Sigmoid colon (tissue), 7 donors: ENCODE measurements at places on chromosomes 3 and 15. TPM values are rescaled to one million over a fixed set of nuclear protein-coding genes. Genes with fewer than 3 reads are reported as not detected.

GRCh38 chr3:87674397-87675161, 384.2 kb downstream of the CGGBP1 start:
- DNase-seq = no peak
- no peaks in the 10 kb centered on the region for H3K4me1 ChIP-seq
- no peak overlapping the region for H3K4me3 ChIP-seq
- H3K27ac ChIP-seq = no peak overlapping the region
- H3K36me3 ChIP-seq = no peaks in the 10 kb centered on the region

- H3K36me3 ChIP-seq = peaks cover 13% of the 10 kb centered on the region
- DNase-seq = no peak
- no peak overlapping the region for H3K4me3 ChIP-seq
Observed at GRCh38 chr15:75446151-75446550, 5.3 kb downstream of the SIN3A start.

DNA sequence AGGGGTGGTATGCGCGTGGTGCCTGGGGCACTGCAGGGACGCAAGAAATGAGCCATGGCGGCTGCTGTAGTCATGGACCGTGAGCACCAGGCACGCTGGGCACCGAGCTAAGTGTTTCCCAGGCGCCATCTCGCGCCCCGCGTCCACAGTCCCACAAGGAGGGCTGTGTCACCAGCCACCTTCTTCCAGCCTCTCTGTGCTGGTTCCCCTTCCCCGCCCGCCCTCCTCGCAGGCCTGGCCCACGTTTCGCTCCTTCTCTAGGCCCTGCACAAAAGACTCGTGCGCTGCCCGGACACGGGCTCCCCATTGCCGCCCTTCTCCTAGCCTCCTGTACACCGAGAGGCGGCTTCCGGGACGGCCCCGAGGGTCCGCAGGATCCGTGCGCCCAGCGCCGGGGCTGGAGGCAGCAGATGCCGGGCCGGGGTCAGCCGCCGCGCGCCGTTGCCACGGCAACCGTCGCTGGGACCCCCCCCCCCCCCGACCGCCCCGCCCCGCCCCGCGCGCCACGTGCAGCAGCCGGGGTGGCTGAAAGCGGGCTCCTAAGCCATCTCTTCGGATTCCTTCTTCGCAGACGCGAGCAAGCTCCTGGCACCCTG, 113.4 kb downstream of the SRGAP3 start:
- H3K4me3 ChIP-seq = peak overlapping the region; percentile 51
- no peak for DNase-seq
- peaks cover 13% of the 10 kb centered on the region for H3K4me1 ChIP-seq
- no peak overlapping the region for H3K27ac ChIP-seq
- peaks cover 6% of the 10 kb centered on the region for H3K27me3 ChIP-seq

- no peaks in the 10 kb centered on the region for H3K36me3 ChIP-seq
- no peak overlapping the region for H3K27ac ChIP-seq
- DNase-seq = no peak
- H3K4me3 ChIP-seq = no peak overlapping the region
- peaks cover 13% of the 10 kb centered on the region for H3K4me1 ChIP-seq
Observed at GRCh38 chr3:33360136-33360825, 79.9 kb downstream of the UBP1 start.

DNA sequence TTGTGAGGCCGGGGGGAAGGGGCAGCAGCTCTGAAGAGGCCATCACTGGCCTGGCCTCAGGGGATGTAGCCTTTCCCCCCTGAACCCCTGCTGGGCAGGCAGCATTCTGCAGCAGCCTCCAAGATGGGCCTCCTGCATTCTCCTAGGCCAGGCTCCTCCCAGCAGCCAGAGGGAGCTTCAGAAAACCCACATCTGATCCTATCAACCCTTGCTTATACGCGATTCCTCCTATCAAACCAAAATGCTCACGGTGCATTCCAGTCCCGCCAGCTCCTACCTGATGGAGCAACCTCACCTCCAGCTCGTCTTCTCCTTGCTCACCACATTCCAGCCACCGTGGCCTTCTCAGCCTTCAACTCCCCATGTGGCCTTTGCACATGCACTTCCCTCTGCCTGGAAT, 85.7 kb downstream of the MEGF11 start:
- H3K4me3 ChIP-seq = no peak overlapping the region
- H3K27ac ChIP-seq = no peak overlapping the region
- no peak for DNase-seq
- no peaks in the 10 kb centered on the region for H3K36me3 ChIP-seq
- H3K27me3 ChIP-seq = peaks cover 5% of the 10 kb centered on the region

DNA sequence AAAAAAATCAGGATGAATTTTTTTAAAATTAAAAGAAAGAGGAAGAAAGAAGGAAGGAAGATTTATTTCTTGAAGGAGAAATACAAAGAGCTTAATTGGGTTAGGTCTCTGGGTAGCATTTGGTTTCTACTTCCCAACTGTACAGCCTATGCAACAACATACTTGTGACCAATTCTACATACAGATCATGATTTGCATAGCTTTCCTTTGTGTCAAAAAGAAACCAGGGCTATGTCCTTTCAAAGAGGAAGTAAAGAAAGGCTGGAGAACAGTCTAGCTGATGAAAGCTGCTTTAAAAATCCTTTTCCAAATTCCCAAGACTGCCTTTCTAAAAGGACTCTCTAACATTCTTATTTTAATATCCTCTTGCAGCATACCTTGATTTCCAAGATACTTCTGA, 6.1 kb upstream of the HGD start:
- no peaks in the 10 kb centered on the region for H3K4me1 ChIP-seq
- H3K36me3 ChIP-seq = peaks cover 9% of the 10 kb centered on the region
- no peak for DNase-seq
- H3K27ac ChIP-seq = no peak overlapping the region
- no peaks in the 10 kb centered on the region for H3K27me3 ChIP-seq

DNA sequence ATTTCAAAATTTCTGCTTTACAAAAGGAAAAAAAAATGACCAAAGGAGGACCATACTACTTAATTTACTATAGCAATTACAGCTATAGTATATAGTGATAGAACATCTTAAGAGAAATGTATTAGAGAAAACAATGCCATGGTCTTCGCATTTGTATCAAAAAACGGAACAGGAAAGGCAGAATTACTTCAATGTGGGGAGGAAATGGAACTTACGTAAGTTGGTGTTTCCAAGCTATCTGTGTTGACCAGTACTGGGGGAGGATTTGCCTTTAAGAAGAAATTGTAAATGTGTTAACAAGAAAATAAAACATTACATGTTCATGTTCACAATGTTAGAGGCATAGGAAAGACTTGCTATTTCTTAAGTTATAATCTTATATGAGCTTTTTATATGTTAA, 119.9 kb upstream of the MELTF start:
- DNase-seq = no peak
- no peak overlapping the region for H3K27ac ChIP-seq
- no peaks in the 10 kb centered on the region for H3K4me1 ChIP-seq
- H3K36me3 ChIP-seq = no peaks in the 10 kb centered on the region
- H3K27me3 ChIP-seq = no peaks in the 10 kb centered on the region

GRCh38 chr3:184914628-184915027, 102.7 kb downstream of the VPS8 start:
- H3K36me3 ChIP-seq = no peaks in the 10 kb centered on the region
- H3K4me3 ChIP-seq = no peak overlapping the region
- no peak for DNase-seq

GRCh38 chr3:42868841-42869240, 6.8 kb downstream of the CYP8B1 start:
- H3K27ac ChIP-seq = no peak overlapping the region
- H3K4me3 ChIP-seq = no peak overlapping the region
- no peaks in the 10 kb centered on the region for H3K36me3 ChIP-seq
- DNase-seq = no peak
- no peaks in the 10 kb centered on the region for H3K27me3 ChIP-seq

- no peaks in the 10 kb centered on the region for H3K36me3 ChIP-seq
- H3K27me3 ChIP-seq = no peaks in the 10 kb centered on the region
- no peak overlapping the region for H3K4me3 ChIP-seq
- H3K4me1 ChIP-seq = peaks cover 11% of the 10 kb centered on the region
- DNase-seq = no peak
- no peak overlapping the region for H3K27ac ChIP-seq
Observed at GRCh38 chr15:50883903-50884302, 24.6 kb upstream of the AP4E1 start.

DNA sequence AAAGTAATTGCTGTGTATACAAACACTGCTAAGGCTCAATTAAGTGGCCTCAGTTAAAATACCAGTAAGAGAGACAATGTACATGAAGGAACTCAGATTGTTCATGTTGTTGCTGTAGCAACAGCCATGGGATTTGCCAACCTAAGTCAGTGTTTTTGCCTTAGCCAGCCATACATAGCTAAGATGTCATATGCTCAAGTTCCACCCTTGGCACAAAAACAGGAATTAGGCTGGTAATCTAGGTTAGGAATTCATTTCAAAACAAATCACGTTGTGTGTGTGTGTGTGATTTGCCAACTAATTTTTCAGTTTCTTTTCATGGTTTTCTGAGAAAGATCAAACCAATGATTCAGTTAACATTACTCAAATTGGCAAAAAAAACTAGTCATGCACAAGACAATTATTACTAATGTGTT, 143.7 kb upstream of the KCNMB2 start:
- H3K36me3 ChIP-seq = no peaks in the 10 kb centered on the region
- no peaks in the 10 kb centered on the region for H3K27me3 ChIP-seq
- H3K27ac ChIP-seq = no peak overlapping the region
- H3K4me3 ChIP-seq = no peak overlapping the region
- DNase-seq = no peak

DNA sequence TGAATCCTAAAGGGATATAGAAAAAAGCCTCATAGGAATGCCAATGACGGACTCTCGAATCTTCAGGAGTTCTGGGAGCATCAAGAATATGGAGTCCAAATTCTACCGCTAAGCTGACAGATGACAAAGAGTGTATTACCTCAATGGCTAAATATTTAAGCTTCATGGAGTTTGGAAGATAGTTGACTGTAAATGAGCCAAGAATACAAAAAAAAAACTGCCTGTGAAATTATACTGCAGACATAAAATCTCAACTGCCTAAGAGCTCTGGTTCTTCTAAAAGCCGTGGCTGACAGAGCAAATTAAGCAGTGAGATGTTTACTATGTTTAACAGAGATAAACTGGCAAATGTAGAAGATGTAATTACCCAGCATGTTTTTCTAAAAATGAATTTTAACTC, 140.0 kb downstream of the GADL1 start:
- no peaks in the 10 kb centered on the region for H3K27me3 ChIP-seq
- no peaks in the 10 kb centered on the region for H3K4me1 ChIP-seq
- DNase-seq = no peak
- H3K4me3 ChIP-seq = no peak overlapping the region
- no peak overlapping the region for H3K27ac ChIP-seq

GRCh38 chr3:9124730-9125129, 124.7 kb downstream of the SRGAP3 start:
- H3K27ac ChIP-seq = no peak overlapping the region
- H3K27me3 ChIP-seq = no peaks in the 10 kb centered on the region
- DNase-seq = no peak
- no peaks in the 10 kb centered on the region for H3K36me3 ChIP-seq

- no peak for DNase-seq
- H3K4me3 ChIP-seq = no peak overlapping the region
- peak overlapping the region; percentile 12 for H3K27ac ChIP-seq
- no peaks in the 10 kb centered on the region for H3K4me1 ChIP-seq
- peaks cover 77% of the 10 kb centered on the region for H3K36me3 ChIP-seq
- no peaks in the 10 kb centered on the region for H3K27me3 ChIP-seq
Observed at GRCh38 chr3:132536442-132537153, 60.5 kb upstream of the ACKR4 start.

DNA sequence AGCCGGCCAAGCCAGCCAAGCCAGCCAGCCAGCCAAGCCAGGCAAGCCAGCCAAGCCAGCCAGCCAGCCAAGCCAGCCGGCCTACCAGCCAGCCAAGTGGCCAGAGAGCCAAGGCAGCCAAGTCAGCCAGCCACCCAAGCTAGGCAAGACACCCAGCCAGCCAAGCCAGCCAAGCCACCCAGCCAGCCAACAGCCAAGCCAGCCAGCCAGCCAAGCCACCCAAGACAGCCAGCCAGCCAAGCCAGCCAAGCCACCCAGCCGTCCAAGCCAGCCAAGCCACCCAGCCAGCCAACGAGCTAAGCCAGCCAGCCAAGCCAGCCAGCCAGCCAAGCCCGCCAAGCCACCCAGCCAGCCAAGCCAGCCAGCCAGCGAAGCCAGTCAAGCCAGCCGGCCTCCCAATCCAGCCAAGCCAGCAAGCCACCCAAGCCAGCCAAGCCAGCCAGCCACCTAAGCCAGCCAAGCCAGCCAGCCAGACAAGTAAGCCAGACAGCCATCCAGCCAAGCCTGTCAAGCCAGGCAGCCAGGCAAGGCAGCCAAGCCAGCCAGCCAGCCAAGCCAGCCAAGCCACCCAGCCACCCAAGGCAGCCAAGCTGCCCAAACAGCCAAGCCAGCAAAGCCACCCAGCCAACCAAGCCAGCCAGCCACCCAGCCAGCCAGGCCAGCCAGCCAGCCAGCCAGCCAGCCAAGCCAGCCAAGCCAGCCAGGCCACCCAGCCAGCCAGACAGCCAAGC, 200.5 kb downstream of the GOLGA6L6 start:
- no peaks in the 10 kb centered on the region for H3K27me3 ChIP-seq
- no peaks in the 10 kb centered on the region for H3K4me1 ChIP-seq
- H3K36me3 ChIP-seq = no peaks in the 10 kb centered on the region
- DNase-seq = peak; percentile 92
- no peak overlapping the region for H3K27ac ChIP-seq

- no peaks in the 10 kb centered on the region for H3K4me1 ChIP-seq
- no peak overlapping the region for H3K4me3 ChIP-seq
- no peaks in the 10 kb centered on the region for H3K36me3 ChIP-seq
- no peak overlapping the region for H3K27ac ChIP-seq
- no peaks in the 10 kb centered on the region for H3K27me3 ChIP-seq
Observed at GRCh38 chr3:131957511-131957910, 77.3 kb downstream of the CPNE4 start.

- no peaks in the 10 kb centered on the region for H3K27me3 ChIP-seq
- no peak overlapping the region for H3K27ac ChIP-seq
- no peak overlapping the region for H3K4me3 ChIP-seq
- H3K36me3 ChIP-seq = no peaks in the 10 kb centered on the region
Observed at GRCh38 chr15:79240036-79240435, 42.5 kb upstream of the ANKRD34C start.

- no peak overlapping the region for H3K4me3 ChIP-seq
- no peak for DNase-seq
- no peaks in the 10 kb centered on the region for H3K36me3 ChIP-seq
- H3K4me1 ChIP-seq = peaks cover 38% of the 10 kb centered on the region
Observed at GRCh38 chr3:149964291-149964690, 6.4 kb downstream of the PFN2 start.

- peaks cover 13% of the 10 kb centered on the region for H3K4me1 ChIP-seq
- no peaks in the 10 kb centered on the region for H3K27me3 ChIP-seq
- peak overlapping the region; percentile 45 for H3K27ac ChIP-seq
Observed at GRCh38 chr3:15272426-15273196, 59.8 kb downstream of the SH3BP5 start.

Gene TAGLN3
- 17.4 TPM for total RNA-seq

Gene C3orf70
- 52.3 TPM for total RNA-seq

Gene WDR93
- not detected for total RNA-seq

Gene GABRG3
- not detected for total RNA-seq

Gene TLE3
- total RNA-seq = 49.5 TPM

Gene CTSH
- 95.9 TPM for total RNA-seq

Gene SERPINI2
- total RNA-seq = not detected

Gene GMPS
- 45.7 TPM for total RNA-seq

Gene GOLGA6L9
- 5.3 TPM for total RNA-seq

Gene NDUFB4
- total RNA-seq = 135 TPM

Gene CCR3
- total RNA-seq = not detected

Gene HEG1
- 50.1 TPM for total RNA-seq

Gene ACKR4
- total RNA-seq = 5.0 TPM
